ENCODE measurements at places on chromosomes 1 and 21.

- DNase-seq: no peak
Observed at GRCh38 chr1:77977989-77978292, 931 bp downstream of the FUBP1 start.

- DNase-seq: peak; percentile 26
Observed at GRCh38 chr1:36458910-36459309, 5.3 kb downstream of the MRPS15 start.

- no peak for DNase-seq
Observed at GRCh38 chr1:62438163-62438562, 1.3 kb downstream of the USP1 start.

DNA sequence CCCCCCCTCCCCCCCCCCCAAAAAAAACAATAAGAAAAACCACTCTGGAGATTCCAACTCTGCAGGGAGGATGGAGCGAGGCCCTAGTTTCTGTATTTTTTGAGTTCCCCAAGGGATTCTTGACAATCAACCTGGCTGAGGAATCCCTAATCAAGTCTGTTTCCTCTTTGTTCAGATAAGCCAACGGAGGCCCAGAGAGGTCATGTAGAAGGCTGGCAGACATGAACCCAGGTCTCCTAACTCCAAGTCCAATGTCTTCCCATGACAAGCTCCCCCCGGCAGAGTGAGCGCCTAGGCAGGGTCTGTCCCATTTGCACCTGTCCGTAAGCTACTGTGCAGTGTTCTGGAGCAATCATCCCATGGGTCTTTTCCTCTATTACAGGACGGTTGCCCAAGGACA, 39.5 kb downstream of the LRRC71 start:
- DNase-seq: no peak

DNA sequence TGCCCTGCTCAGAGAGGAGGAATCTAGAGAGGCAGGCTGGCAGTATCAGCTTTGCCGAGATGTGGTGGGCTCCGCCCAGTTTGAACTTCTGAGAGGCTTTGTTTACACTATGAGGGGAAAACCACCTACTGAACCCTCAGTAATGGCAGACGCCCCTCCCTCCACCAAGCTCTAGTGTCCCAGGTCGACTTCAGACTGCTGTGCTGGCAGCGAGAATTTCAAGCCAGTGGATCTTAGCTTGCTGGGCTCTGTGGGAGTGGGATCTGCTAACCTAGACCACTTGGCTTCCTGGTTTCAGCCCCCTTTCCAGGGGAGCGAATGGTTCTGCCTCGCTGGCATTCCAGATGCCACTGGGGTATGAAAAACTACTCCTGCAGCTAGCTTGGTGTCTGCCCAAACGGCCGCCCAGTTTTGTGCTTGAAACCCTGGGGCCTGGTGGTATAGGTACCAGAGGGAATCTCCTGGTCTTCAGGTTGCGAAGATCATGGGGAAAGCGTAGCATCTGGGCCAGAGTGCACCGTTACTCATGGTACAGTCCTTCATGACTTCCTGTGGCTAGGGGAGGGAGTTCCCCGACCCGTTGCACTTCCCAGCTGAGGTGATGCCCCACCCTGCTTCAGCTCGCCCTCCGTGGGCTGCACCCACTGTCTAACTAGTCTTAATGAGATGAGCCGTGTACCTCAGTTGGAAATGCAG, 43.6 kb downstream of the C21orf91 start:
- peak; percentile 24 for DNase-seq

GRCh38 chr1:80910426-80910825, 890.3 kb upstream of the ADGRL2 start:
- no peak for DNase-seq

GRCh38 chr1:177145106-177146070, 19.1 kb downstream of the ASTN1 start:
- no peak for DNase-seq

DNA sequence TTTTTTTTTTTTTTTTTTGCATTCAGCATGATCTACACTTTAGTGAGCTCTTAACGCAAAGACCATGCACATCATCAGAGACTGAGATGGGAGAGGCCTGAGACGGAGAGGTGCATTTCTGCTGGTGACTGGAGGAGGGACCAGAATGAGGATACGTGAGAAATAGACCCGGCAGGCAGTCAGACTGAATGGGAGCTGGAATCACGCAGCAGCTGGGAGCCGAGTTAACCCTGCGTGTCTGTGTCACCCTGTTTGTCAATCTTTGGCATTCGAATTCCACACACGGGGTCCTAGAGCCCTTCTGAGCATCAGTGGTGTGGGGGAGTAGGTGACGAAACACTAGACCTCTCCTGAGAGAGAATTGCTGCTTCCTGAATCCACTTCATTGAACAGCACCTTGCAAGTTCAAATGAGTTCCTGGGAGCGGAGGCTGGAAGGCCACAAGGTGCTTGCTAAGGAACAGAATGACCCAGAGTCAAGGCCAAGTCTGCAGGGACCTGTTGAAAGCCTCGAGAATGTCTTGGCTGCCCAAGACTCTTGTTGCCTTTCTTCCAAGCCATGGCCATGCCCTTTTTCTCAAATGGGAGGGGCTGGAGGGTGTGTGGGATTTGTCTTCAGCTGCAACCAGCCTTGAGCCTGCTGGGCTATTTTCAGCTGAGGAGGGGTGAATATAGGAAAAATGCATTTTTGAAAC, 123.3 kb downstream of the CNIH3 start:
- DNase-seq: no peak

- no peak for DNase-seq
Observed at GRCh38 chr1:17190010-17190995, 14.6 kb upstream of the PADI1 start.

- DNase-seq: no peak
Observed at GRCh38 chr1:22090867-22091266, 38.4 kb downstream of the CDC42 start.

DNA sequence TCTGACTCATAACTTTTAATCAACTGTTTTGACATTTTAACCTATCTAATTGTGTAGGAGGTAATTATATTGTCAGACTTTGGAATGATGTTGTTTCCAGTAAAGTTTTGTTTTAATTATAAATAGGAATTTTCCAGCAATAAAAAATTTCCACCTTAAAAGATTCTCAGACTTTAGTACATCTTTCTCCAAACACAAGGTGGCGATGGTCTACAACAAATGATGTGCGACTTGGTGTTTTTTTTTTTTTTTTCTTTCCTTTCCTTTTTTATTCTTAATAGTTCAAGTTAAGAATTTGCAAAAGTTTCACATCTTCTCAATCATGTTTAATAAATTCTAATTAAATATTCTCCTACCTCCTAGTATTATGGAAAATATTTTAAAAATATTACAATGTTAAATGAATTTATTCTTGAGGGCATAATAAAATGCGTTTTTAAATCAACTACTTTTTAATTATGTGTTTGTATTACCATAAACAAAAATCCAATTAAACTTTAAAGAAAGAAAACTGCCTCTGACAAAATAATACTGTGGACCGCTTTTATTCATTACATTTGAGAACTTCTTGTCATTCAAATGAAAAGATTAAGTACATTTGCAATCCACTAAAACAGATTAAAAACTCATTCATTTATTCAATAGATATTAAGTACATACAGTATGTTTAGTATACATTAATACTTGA, 4.4 kb upstream of the ADAMTS1 start:
- DNase-seq: no peak

DNA sequence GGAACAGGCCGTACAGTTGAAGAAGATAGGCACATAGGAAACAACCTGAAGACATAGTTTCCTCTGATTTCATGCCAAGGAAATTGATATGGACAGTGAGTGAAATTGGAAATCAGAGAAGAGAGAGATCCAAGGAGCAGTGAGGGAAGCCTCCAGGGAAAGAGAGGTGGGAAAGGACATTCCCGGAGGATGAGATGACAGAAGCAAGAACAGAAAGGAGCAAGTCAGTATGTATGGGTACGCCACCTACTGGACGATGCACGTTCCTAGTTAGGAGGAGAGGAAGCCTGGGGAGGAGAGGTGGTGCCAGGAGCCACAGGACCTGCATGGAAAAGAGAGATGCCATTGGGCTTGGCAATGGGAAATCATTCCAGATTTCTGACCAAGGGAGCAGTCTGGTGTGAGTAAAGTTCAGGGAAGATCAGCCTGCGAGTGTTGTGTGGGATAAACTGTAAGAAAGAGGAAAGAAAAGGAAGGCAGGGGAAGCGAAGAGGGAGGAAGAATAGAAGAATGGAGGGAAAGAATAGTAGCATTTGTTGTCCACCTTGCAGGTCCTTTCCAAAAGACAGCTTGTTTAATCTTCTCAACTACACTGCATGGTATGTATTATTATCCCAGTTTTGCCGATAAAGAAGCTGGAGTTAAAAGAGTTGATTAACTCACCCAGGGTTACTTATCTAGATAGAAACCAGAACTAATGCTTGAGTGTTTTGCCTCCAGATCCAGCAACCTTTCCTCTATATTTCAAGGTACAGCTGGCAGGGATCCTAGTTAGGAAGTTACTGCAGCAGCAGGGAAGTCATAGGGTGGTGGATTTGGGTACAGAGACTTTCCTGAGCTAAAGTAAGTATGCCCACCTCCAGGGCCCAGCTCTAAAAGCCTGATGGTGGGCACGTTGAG, 27.4 kb downstream of the C1orf116 start:
- no peak for DNase-seq

DNA sequence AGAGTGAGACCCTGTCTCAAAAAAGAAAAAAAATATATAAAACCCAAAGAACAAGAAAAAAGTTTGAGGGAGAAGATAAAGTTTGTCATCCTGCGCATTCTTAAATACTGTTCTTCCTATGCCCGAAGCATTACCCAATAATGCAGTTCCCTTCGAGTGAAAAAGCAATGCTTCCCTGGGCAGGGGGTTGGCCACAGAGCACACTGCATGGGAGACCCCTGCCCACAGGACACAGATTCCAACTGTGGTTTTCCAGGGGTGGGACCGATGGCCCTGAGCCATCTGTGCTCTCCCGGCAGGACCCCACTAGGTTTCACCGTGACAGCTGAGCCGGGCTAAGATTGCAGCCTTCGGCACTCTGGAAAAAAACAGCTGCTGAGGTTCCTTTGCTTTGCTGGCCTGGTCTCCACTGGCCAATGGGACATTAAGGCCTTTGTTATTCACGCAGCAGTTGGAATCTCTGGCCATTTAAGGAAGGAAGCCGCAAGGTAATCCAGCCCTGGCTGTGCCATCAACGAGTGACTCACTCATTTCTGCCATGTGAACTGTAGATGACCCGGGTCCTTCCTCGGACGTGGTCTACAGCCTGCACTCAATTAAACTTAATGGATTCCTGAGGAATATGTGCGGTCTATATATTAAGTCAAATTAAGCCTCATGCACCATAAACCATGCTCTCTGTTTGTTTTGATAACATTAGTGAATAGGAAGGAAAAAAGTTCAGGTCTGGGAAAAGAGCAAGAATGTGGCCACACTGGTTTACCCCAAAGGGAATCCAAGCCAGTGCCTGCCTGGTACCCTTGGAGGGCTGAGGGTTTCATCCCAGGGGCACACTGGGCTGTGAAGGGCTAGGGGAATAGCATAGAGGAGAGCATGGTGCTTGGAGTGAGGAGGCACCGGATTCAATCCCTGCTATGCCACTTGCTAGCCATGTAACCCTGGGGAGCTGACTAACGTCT, 163.2 kb downstream of the ZBTB18 start:
- no peak for DNase-seq

DNA sequence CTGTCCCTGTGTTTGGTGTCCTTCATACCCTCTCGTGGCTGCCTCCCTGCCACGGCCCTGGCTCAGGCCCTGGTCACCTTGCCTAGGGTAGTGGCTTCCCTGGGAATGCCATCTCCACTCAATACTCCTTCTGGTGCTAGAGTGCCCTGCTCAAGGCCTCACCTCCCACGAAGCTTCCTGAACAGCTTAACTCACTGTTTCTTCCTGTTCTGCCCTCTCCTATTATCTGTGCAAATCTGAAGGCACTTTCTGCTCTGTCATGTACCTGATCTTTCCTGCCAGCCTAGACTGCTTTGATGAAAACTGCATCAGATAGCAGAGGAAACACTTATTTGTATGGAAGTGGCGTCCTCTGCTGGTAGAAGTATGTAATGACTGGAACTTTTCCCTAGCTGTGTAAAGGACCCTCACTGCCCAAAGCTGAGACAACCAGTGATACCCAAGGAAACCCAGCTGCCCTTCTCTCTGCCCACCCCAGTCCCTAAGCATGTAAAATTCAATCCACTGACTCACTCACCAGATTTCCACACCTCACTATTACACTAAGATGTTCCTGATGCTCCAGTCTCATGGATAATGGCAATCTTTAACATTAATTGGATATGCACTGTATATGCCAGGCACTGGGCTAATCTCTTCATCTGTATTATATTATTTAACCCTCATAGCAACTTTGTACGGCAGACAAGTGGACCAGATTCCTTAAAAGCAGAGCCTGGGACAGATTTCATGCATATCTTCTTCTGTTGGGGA, 36.2 kb upstream of the BTG2 start:
- no peak for DNase-seq

GRCh38 chr1:192284927-192285326, 31.9 kb upstream of the RGS21 start:
- no peak for DNase-seq

- DNase-seq: no peak
Observed at GRCh38 chr1:68795956-68796355, 299.1 kb upstream of the DEPDC1 start.

GRCh38 chr1:192546596-192547190, 28.9 kb upstream of the RGS1 start:
- DNase-seq: no peak

- no peak for DNase-seq
Observed at GRCh38 chr1:92359986-92360385, 61.1 kb downstream of the RPAP2 start.
